Left lung (tissue), 14 donors: ENCODE measurements at places on chromosomes 3 and 15.

- peak; percentile 73 for DNase-seq
Observed at GRCh38 chr3:14297784-14298236, 104.6 kb upstream of the SLC6A6 start.

DNA sequence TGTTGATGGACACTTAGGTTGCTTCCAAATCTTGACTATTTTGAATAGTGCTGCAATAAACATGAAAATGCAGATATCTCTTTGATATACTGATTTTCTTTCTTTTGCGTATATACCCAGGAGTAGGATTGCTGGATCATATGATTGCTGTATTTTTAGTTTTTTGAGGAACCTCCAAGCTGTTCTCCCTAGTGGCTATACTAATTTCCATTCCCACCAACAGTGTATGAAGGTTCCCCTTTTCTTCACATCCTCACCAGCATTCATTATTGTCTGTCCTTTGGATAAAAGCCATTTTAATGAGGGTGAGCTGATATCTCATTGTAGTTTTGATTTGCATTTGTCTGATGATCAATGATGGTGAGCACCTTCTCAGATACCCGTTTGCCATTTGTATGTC is 12.5 kb downstream of the PATL2 start:
- DNase-seq = no peak

DNA sequence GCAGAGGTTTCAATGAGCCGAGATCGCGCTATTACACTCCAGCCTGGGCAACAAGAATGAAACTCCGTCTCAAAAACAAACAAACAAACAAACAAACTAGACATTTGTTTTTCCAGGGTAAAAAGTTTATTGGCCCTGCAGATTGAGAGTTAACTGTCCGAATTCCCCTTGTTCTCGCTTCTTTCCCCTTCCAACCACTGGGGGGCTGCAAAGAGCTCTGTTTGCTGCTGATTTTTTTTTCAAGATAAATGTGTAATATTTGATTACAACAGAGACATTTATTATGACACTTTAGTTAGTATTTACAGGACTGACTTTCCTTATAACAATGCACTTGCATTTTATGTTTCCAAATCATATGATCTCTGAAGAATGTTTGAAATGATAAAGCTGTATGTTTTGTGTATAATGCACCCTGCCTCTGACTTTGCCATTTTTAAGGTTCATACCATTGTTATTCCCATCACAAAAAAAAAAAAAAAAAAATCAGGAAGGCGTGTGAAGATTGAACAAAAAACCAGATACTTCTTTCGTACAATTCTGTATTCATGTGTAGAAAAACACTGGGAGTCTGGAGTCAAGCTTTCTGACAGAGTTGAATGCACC is 2.8 kb downstream of the CLSTN2 start:
- DNase-seq = peak; percentile 35

- DNase-seq = no peak
Observed at GRCh38 chr15:77685082-77685815, 52.5 kb upstream of the LINGO1 start.

GRCh38 chr3:66479532-66479947 is 21.3 kb downstream of the LRIG1 start:
- no peak for DNase-seq

- no peak for DNase-seq
Observed at GRCh38 chr3:53192608-53193007, 31.6 kb downstream of the PRKCD start.

DNA sequence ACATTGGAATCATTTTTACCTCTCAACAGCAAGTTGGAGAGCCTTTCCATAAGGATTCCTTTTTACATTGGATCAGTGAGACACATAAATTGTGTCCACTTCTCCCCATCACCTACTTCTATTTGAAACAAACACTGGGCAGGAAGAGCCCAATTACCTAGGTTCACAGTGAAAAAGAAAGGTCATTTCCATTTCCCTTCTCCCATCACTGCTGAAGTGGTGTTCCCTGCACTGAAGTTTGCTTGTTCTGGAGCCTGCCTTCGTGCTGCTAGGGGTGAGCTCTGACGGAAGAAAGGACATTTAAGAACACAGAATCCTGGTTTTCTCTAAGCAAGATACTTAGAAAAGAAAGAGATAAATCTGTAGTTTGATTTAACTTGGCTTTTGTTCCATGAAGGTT is 123.8 kb upstream of the ZBTB20 start:
- no peak for DNase-seq

DNA sequence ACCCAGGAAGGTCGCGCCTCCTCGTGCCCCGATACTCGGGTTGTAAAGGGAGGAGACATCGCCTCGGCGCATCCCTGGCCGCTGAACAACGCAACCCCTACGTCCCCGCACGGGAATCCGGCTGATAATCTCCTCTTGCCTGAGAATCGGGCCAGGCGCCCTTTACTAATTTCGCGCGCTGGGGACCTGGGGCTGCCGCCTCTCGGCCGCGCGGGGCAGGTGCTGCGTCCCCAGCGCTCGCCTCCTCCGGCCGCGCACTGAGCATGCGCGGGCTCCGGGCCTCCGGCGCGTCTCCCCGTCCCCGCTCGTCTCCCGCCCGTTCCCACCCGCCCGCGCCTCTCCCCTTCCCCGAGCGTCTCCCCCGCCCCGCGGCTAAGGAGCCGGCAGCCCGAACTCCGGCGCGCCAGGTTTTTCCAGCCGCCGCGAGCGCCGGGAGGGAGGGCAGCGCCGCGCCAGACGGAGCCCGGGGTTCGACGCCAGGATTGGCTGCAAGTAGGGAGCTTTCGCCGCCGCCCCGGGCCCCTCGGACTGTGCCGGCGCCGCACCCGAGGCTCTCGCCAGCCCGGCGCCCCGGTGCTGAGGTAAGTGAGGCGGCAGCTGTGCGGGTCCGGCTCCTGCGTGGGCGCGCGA is at the start of gene CNTN4:
Gene CNTN4, plus strand, starts transcription at position 469 of the 630 bp plus-strand sequence.
- DNase-seq = peak; percentile 56

DNA sequence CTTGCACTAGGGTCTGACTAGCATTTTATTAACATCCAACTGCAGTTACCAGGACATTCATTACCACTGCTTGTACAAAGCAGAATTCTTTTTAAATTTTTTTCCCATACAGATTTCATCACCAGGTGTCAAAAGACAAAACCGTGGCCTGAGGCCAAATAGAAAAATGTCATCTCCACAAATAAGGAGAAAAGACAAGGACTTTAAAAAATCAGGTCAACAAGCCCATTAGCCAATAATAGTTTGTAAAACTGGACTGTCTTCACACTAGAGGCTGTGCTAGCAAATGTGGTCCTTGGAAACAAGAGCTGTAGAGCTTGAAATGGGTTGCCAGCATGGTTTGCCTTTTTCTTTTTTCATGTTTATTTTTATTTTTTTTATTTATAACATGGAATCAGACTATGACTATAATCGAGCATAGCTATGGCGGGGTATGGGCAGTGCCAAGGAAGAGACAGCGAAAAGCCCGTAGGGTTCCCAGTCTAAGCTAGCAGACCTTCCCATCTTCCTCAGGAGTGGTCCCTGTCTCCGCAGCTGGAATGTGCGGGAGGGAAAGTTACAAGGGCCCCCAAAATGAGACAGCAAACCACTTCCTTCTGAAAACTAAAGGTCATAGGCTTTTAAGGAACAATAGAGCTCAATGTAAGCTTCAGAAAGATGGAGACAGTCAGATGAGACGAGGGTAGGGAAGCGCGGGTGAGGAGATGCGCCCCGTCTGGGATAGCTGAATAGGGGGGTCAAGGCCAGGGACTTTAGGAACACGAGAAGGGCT is 1.5 kb downstream of the PTPN9 start:
- DNase-seq = no peak

- DNase-seq = no peak
Observed at GRCh38 chr15:62998262-62998890, 44.2 kb upstream of the TPM1 start.

DNA sequence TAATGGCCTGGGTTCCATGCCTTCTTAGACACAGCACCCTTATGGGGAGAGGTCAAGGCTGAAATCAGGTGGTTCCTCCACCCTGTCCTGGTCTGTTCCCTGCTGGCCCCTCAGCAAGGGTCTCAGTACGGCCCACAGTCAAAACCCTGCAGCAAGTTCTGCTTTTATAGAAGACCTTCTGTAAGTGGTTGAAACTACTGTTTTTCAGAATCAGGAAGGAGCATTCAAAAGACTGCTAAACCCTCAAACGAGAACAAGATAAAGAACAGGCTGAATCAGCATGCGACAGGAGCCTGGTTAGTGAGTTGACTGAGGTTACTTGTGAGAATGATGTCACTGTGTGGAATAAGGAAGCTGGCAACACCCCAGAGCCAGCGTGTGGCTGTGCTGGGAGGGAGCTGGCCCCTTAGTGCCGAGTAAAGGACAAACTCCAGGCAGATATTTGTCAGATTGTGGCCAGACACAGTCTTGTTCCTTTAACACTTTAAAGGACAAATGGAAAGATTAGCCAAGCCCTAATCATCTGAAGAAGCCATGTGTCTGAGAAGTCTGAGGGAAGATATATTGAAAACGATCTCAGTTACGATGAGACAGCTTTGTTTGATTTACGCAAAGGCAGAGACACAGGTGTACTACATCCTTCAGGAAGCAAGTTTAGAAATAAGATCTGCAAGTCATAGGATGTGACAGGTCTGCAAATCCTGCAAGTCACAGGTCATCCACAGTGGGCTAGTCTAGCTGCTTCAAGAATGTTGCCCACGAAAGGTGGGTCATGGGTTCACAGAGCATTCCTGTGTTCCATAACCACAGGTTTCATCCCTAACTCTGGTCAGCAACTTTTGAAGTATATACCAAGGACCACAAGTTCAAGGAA is 54.0 kb downstream of the B3GNT5 start:
- DNase-seq = peak; percentile 84
